Amniotic stem cell (primary cell): ENCODE measurements at places on chromosomes 5 and 9.

GRCh38 chr5:59592101-59592500 lies 301.4 kb downstream of the PDE4D start:
- DNase-seq = no peak

- no peak for DNase-seq
These were observed 23.1 kb downstream of the CMYA5 start for GRCh38 chr5:79712741-79713140.

DNA sequence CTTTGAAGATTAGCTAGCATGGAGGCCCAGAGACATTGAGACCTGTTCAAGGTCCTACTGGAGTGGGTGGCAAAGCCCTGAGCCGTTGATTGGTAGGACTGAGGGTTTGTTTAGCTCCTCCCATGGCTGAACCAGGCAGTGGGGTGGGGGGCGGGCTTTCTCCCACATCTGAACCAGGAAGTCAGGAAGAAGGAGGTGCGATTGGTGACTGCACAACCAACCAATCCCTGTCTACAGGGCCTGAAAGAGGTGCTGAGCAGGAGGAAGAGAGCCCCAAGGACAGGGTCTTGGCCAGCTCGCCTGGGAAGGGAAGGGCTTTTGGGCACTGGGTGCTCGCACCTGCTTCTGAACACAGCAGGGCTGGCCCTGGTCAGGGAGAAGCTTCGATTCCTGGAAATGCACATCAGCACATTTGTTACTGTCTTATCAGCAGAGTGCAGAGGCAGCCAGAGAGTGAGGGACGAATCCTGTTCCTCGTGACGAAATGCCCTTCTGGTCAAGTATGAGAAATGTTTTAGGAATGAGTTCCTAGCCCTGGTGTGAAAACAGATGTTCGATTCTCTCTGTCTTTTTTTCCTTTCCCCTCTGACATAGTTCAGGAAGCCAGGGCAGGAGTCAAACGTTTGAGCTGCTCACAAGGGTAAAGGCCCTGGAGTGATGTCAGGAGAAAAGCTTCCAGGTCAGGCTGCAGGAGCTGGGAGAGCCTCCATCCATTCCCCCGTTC lies 294.8 kb upstream of the KLF4 start:
- DNase-seq = peak; percentile 34

GRCh38 chr5:77924081-77924480 lies 147.9 kb upstream of the TBCA start:
- DNase-seq = no peak
